ENCODE measurements at places on chromosomes 2 and 18.
A peak's percentile ranks its signal among the peaks of the same experiment; 100 is the strongest.

- DNase-seq, result no peak
These were observed 51.8 kb downstream of the TEX44 start for GRCh38 chr2:231644426-231644825.

DNA sequence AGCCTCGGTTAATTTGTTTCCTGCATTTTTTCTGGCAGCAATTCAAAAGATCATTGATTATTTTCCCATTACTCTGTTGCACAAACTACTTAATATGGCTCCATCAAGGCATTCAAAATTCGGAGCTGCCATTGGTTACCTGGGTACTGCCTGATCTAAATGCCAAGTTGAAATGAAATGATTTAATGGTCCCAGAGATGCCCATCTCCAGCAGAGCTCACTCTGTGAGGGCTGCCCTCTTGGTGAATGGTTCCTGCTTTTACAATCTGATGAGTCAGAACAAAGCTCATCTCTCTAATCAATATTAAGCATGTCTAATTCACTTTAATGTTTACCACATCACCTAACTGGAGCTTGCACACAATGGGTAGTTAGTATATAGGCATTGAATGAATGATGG, 126.1 kb downstream of the CTNNA2 start:
- no peak for DNase-seq

- no peak for DNase-seq
These were observed 2.9 kb upstream of the DGKD start for GRCh38 chr2:233351423-233351822.

DNA sequence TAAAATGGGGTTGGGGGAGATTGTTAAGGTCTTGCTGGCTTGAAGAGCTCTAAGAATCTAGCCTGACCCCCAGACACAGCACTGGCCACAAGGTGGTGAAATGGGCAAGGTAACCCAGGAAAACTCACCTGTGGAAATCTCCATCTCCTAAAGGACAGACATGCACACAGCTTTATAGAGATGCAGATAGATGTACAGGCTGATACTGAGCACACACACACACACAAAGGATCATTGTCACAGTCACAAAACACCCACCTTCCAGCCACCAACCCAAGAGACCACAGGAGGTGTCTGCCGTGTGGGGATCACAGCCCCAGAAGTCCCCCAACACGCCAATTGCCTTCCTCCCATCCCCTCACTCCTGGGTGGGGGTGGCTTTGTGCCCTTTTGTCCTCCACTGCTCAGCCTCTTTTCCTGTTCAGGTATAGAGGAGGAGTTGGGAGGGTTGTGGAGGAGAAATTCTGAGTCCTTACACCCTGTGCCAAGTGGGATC, 3.2 kb upstream of the CYP26B1 start:
- peak; percentile 32 for DNase-seq

GRCh38 chr18:57523171-57523956, 63.1 kb downstream of the FECH start:
- no peak for DNase-seq

DNA sequence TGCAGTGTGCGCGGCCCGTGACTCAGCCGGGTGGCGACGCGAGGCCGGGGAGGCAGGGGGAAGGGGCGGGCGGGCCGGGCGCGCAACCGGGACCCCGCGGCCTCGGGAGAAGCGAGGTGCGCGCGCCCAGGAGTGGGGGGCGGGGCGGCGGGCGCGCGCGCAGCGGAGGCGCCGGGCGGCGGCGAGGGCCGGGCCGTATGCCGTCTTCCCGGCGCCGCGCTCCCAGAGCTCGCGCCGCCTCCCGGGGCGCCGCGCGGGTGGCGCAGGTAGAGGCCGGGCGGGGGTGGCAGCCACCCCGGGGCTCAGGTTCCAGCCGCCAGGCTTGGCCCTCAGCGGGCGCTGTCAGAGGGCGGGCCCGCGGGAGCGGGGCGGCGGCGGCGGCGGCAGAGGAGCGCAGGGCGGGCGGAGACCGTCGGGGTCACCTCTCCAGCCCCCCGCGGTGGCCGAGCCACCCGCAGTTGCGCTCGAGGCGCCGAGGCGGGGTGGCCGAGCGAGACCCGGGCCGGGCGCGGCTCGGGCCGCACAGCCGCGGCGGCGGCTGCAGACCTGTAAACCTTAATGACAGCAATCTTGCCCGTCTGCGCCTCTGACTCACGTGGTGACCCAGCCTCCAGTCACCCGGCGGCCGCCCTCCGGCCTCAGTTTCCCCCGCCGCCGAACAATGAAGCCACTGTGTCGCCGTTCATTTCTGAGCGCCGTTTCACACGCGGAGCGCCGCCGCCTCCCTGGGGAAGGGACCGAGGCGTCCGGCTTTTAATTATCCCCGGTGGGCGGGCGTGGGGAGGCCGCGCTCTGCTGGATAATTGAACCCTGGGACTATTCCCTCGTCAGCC, 25.3 kb upstream of the SMAD7 start:
- peak; percentile 83 for DNase-seq

GRCh38 chr2:61436092-61436491, 34.8 kb downstream of the USP34 start:
- no peak for DNase-seq

DNA sequence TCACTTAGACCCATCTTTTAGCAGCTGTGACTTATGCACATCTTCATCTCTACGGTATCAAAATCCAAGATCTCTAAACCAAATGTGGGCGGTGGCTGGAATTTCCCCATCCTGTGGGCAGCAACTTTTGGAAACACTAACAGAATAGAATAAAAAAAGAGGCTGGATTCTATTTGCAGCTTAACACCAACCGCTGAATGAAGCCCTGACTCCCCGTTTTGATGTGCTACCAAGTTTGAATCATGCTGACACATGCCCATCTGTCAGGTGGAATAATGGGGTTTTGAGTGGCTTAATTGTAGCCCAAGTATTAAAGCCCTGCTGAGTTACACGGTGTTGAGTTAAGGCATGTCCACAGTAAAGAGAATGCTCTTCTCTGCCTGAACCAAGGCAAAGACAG, 165.2 kb downstream of the MTCL1 start:
- no peak for DNase-seq

DNA sequence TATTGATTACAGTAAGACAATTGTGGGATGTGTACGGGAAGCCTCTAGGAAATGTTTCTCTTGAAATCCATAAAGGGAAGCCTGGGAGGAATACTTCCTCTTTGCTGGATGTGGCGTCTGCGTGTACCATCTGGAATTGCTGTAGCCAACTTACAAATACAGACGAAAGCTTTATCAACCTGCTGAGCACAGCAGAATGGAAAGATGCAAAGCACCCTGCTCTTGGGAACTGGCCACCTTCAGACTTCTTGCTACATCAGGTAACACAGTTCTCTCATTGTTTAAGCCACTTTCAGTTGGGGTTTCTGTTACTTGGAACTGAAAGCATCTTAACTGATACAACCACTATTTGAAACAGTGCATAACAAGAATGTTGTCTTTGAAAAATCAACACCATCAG, 213.8 kb downstream of the HRH4 start:
- no peak for DNase-seq

DNA sequence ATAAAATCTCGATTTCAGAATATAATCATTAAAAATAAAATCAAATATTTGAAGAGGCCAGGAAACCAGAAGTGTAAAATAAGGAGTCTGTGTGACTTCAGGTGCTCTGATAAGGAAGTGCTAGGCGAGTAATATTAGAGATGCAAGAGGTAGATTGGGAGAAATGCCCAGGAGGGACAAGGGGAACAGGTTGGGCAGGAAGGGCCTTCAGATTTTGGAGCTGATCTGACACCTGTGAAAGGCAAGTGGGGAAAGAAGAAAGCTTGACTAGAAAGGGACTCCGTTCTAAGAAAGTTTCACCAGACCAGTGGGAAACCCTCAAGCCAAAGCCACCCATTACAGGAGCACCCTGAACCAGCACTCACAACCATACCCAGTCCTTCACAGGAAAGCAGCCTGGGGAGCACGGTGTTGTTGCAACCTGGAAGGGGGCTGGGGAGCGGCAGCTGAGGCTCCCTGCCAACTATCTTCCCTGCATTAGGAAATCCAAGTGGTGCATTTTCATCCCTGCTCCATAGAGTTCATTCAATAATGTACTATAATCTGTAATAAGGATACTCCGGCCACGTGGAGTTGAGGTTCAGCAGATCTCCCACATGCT, 57.5 kb upstream of the GREB1L start:
- DNase-seq, result no peak

GRCh38 chr2:9416962-9417316, 6.4 kb downstream of the ITGB1BP1 start:
- DNase-seq, result no peak

- DNase-seq, result no peak
These were observed 199.6 kb downstream of the VAPA start for GRCh38 chr18:10113121-10114022.

GRCh38 chr2:74010087-74010541, 25.4 kb downstream of the TET3 start:
- DNase-seq, result no peak

DNA sequence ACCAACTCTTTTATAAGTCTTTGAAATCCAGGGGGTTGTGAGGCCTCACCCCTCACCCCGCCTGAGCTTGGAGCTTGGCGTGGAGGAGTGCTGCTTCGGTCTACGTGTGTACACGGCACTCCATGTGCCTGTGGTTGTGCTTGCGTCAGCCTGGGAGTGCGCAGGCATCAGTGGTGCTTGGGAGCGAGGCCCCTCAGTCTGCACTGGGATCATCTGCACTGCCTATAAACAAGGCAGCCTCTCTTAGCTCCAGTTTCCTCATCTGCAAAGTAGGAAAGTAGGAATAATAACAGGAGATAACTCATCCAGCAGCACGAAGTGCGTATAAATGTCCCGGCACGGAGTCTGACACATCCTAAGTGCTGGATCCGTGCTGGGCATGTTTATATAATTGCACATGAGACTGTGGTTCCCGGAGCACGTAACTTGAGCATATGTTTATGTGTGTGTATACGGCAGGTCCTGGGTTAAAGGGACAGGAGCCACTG, 1.2 kb downstream of the GYPC start:
- DNase-seq, result peak; percentile 70

GRCh38 chr2:107276034-107276433, 390.1 kb upstream of the ST6GAL2 start:
- DNase-seq, result no peak

GRCh38 chr2:217382794-217383193, 522.9 kb upstream of the TNP1 start:
- DNase-seq, result no peak

DNA sequence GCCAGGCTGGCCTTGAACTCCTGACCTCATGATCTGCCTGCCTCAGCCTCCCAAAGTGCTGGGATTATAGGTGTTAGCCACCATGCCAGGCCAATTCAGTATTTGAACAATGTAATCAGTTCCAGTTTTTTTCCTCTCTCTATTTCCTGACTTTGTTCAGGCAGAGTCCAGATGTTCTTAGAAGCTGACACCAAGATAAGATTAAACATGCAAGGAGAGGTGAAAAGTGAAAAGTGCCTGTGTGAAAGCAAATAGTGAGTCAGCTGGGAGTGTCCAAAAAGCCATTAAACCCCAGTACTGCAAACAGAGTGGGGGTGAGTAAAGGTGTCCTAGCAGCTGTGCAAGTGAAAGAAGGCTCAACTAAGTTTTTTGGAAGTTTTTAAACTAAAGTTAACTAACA, 231.5 kb downstream of the PTH2R start:
- no peak for DNase-seq

DNA sequence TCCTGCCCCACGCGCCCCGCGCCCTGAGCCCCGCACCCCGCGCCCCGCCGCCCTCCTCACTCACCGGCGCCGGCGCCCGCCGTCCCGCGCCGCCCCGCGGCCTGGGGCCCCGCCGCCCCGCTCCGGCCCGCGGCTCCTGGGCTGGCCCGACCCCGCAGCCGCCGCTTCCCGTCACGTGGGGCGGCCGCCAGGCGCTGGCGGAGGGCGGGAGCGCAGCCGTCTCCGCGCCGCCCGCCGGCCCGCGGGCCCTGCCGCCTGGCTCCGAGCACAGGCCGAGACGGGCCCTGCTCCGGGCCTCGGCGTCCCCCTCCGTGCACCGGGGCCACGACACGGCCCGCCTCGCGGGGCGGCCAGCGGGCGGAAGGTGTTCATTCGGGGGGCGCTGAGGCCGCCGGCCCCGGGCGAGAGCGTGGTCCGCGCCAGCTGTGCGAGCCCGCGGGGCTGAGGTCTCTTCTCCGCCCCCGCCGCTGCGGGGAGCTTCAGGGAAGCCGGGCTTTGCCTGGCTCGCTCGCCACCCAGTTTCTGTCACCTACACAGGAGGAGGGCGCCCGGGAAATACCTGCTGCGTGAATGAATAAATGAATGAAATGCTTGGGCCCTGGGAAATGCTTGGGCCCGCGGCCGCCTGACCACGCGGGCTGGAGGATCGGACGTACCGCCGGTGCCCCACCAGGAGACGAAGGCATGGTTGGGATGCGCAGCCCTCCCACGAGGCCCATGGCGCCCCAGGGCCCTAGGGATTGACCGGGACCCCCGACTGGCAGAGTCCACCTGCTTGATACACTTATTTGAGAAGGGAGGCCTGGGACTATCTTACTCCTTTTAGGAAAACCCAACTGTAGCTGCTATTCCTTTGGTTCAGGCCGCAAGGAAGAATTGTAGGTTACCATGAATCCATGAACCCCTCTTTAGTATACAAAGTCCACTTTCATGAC, at the start of gene TGFBRAP1:
TSS of gene TGFBRAP1 (minus strand) at position 175 of the 935 bp plus-strand sequence. CDS start 21,434 bp downstream, outside the sequence.
- peak; percentile 75 for DNase-seq

- peak; percentile 78 for DNase-seq
These were observed 41.6 kb upstream of the RALBP1 start for GRCh38 chr18:9433671-9434121.

DNA sequence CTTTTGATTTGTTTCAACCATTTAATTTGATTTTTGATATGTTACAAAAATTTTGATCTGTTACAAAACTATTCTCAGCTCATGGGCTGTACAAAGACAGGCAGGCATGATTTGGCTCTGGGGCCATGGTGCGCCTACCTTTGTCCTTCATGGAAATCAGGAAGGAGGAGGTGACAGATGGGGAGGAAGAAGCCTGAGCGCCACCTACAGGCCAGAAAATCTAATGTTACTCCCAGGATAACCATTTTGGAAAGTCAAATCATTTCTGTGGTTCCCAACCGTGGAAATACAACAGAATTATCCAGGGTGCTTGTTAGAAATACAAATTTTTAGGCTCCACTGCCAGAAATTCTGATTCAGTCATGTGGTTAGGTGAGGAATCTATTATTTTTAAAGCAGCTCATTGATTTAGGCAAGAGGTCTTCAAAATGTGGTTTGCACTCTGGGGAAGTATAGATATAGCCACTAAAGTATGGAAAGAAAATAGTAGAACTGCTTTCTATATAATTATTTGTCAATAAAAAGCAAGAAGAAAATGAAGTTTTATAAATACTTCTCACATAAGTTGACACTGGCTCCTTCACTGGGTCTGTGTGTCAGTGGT, 93.9 kb downstream of the EVA1A start:
- DNase-seq, result no peak

DNA sequence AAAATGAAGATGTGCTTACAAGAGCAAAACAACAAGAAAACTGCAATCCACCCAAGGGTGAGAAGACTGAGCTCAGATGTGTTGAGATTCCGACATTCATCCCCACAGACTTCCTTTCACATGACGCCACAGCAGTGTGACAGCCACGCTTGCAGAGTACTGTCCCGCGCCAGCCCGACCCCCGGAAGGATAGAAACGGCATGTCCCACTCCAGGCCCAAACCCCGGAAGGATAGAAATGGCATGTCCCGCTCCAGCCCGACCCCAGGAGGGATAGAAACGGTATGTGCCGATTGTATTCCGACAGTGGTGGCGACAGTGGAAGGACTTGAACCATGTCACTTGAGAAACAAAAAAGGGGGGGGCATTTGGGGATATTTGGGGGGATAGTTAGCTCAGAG, 119.1 kb upstream of the PXDN start:
- no peak for DNase-seq

- DNase-seq, result no peak
These were observed 266.4 kb upstream of the ETAA1 start for GRCh38 chr2:67130531-67131256.
